ENCODE measurements at places on chromosomes 12 and 14.
A peak's percentile ranks its signal among the peaks of the same experiment; 100 is the strongest.

- DNase-seq = peak; percentile 18
Observed at GRCh38 chr12:106527356-106527755, 55.4 kb upstream of the RFX4 start.

DNA sequence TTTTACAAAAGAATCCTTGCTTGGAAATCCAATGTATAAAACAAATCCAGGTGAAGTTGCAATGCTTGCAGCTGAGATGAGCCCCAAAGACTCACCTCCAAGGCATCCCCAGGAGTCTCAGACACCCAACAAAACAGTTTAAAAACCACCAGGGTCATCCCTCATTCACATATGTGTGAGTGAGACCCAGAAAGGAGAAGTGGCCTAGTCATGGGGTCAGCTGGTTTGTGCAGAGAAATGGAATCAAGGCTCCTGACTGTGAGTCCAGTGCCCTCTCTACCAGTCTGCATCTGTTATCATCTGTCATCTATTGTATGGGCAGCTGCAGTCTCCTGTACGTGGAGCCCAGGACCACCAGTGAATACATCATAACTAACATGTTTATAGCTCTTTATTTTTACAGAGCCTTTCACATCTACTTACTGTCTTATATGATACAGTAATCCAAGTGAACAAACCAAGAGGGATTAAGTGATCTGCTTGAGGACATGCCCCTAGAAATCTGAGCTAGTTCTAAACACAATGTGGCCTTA is 27.1 kb downstream of the PLEKHG7 start:
- no peak for DNase-seq

- no peak for DNase-seq
Observed at GRCh38 chr12:107159384-107159900, 66.1 kb upstream of the CRY1 start.

- DNase-seq = peak; percentile 41
Observed at GRCh38 chr14:91946622-91947474, 646 bp downstream of the FBLN5 start.

DNA sequence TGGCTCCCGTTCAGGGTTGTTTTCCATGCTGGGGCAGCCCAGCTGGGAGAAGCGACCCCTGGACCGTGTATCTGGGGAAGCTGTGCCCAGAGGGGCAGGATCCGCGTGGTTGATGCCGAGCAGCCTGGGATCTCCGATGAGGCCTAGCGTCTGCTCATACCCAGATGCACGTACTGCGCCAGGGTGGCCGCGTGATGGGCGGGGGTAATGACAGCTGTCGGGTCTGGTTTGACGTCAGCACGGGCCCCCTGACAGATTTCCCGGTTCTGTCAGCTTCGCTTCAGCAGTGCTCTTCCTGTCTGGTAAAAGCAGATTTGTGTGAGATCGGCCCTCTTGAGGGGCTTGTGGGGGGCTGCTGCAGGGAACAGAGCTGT is 147.3 kb downstream of the TSPAN9 start:
- no peak for DNase-seq

DNA sequence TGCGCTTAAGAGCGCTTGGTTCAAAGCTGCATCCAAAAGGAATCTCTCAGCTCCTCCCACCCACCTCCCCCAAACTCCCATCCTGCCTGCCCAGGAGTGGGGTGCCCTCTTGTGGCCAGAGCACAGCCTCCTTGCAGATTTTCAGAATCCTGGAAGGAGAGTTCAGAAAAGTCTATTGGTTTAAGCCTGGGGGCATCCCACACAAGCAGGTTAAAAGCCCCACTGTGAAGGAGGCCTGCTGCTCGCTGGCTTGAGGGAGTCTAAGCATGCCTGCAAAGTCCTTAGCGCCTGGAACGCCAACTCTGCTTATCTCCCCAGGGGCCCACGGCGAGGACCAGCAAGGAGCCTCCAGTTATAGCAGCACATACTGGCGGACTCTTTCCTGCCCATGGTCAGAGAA is 297.1 kb downstream of the KSR2 start:
- no peak for DNase-seq

GRCh38 chr14:72472845-72473244 is 421.1 kb downstream of the DPF3 start:
- peak; percentile 12 for DNase-seq

DNA sequence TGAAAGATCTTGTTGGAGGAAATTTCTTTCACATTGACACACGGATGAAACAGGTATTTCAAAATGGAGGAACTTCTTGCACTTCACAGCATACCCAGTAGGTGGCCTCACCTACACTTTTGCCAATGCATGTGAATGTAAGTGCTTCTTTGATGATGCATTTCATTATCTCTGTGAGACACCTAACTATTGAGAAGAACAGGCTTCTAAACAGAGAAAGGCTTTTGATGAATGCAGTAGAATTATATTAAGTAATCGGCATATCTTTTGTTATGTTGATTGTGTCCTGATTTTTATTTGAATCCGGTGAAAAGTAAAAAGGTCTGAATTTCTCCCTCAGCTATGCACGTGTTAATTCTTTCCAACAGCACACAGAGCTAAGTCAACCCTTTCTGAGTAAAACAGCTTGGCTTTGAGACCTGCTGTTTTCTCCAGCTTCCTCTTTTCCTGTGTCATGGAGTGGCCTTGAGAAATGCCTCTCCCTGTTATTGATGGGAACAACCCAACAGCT is 399.0 kb downstream of the NAV3 start:
- DNase-seq = peak; percentile 52

DNA sequence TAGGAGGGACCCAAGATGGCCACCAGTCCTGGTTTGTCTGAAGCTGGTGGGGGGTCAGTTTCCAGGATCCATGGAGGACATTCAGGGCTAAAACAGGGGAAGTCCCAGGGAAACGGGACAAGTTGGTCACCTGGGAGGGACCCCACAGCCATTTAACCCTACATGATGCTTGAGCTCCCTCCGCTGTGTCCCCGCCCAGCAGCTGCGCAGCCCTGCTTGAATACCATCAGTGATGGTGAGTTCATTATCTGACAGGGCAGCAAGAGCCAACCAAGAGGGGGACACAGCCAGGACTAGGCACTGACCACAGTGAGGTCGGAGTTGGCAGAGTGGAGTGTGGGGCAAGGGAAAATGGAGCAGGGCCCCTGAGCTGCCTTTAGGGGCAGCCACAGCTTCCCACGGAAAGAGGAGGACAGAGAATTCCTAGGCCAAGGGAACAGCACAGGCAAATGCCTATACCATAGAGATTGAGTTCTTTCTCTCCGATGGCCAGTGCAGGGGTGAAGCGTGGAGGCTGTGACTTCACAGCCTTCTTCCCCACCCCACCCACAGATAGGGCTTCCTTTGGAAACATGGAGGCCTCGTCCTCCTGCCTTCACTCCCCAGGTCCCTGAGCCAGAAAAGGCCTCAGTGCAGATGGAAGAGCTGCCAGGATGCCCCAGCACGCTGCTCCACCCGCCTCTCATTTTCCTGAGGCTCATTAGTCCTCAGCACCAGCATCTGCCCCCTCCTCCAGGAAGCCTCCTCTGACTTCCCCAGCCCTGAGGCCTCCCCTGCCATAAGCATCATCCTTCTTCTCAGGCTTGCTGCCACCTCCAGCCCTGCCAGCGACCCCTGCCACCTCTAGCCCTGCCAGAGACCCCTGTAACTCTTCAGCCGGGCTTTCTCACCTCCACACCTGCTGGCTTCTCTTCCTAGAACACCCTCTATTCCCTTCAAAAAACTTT is 51.4 kb downstream of the CYP46A1 start:
- no peak for DNase-seq

DNA sequence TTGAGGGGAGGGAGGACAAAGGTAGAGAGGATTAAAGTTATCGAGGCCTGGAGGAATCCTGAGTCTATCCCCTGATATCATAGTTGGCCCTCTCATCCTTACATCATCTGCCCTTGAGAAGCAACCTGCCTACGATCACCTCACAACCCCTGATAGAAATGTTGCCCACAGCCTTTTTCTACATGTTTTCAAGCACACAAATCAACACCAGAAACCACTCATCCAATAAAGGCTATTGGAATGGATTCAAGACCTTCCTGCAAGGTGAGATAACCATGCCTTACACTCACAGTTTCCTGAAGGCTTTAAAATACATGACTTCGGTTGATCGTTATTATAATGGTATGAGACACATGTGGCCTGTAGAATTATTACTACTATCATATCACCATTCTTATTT is 175.7 kb upstream of the EGLN3 start:
- DNase-seq = no peak

- peak; percentile 44 for DNase-seq
Observed at GRCh38 chr14:58805605-58806409, 168.0 kb downstream of the DACT1 start.

DNA sequence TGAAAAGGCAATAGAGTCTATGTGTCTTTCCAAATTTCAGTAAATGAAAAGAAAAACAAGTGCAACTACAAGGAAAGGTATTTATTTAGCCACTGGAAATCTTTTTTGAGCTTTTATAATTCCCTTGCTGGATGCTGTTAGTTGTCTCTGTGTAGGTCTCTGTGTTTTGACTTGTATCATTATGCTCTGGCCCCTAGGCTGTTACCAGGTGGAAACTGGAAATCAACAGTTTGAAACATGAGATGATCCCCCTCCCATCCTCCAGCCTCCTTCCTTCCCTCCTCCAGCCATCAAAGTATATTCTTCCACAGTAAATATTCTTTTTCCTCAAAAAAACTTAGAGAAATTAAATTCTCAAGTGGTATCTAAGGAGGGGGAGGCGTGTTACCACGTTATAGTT is 934 bp upstream of the DCN start:
- peak; percentile 19 for DNase-seq

DNA sequence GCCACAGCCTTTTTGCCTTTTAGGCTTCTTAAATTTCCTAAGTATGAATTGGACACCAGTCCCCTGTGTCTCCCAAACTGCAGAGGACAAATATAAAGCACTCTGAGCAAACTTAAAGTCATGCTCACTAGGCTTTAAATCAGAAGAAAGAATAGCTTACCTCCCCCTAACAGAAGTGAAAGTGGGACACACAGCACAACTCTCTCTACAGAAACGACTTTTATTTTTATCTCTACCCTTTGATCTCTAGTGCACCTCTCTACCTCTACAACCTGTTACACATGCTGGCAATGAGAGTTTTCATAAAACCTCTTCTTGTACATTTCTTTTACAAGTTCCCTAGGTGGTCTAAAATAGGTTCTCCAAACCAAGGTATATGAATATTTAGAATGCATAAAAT is 19.7 kb downstream of the IAPP start:
- DNase-seq = no peak

GRCh38 chr12:4168036-4168435 is 105.5 kb upstream of the CCND2 start:
- no peak for DNase-seq

DNA sequence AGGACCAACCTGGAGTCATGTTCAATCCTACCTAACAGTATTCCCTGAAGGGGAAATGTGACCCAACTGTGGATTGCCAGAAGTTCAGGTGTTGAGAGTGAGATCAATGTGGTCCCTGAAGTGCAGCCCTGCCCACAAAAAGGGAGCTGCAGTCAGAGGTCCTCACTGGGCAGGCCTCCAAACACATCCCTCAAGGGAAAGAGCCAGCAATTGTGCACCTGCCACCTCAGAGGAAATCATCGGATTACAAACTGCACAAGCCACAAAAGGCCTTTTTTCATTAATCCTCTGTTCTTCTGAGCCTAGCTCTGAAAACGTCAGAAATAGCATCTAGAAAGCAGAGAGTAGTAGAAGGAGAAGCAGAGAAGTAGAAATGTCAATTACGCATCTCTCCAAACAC is 10.8 kb upstream of the MDM1 start:
- no peak for DNase-seq

GRCh38 chr14:70811578-70811977 is 2.3 kb upstream of the MAP3K9 start:
- DNase-seq = no peak

DNA sequence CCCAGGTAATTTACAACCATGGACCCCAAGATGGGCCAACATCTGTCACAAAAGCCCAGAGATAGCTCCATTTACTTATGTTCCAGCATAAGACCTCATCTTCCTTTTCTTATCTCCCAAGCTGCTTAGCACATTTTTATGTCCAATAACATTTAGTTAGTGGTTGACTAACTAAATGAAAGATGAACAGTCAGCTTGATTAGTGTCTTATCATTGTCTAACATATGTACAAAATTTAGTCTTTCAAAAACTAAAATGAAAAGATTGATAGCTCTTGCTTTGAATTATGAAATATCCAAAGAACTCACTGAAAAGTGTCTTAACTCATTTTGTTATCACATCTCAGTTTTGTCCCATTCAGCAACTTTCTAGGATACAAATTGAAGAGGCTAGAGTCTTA is 163.1 kb upstream of the EGLN3 start:
- DNase-seq = no peak

DNA sequence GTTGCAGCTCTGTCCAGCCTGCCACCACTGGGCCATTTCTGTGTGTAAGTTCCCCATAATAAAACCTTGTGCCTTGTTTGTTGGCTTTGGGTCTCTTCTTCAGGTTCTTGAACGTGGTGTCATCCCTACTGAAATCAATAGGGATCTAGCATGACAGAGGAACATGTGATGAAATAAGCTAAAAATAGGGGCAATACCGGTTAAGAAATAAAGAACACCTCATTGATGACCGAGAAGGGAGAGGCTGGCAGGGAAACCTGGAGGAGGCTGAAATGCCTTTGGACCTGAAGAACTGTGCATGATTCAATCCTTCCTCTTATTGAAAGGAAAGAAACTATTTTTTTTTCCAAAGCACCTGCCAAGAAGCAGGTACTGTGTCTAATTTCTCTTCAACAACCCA is 172.3 kb downstream of the PPM1H start:
- DNase-seq = no peak

DNA sequence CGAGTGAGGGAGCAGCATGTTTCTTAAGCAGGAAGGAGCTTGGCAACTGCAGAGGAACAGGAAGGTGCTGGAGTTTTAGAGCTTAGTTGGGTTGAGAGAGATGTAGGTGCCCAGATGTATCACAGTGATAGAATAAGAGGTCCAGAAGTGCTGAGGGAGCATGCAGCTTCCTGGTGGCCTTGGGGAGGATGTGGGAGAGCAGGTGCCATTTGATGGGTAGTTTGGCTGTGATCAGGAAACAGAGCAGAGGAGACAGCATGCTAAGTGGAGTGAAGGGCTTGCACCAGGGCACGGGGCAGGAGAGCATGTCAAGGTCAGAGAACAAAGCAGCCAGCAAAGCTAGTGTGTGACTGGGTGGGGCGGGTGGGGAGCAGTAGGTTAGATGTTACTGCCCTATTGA is 74.8 kb downstream of the PAPOLA start:
- DNase-seq = no peak

DNA sequence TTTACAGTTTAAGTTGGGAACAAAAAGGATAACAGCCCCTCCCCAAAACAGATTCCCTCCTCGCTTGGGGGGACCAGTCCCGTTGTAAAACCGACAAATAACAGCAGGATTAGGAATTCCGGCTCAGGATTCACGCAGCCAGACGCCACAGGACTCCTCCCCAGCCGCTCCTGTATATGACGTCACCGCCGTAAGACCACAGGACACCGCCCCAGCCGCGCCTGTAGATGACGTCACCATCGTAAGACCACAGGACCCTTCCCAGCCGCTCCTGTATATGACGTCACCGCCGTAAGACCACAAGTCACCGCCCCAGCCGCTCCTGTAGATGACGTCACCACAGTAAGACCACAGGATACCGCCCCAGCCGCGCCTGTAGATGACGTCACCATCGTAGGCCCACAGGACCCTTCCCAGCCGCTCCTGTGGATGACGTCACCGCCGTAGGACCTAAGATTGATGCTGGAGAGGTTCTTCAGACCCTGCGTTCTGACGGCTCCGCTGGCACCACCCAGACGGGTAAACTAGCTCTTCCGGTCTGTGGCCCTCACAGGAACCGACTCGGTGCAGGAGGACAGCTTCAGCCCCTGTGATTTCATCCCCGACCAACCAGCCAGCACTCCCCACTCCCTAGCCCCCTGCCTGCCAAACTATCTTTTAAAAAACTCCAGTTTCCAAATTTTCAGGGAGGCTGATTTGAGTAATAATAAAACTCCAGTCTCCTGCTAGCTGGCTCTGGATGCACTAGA is 43.9 kb upstream of the FBRSL1 start:
- DNase-seq = peak; percentile 70
